GM23248 (cell line): ENCODE measurements at places on chromosomes 16 and 17.

- DNase-seq, result no peak
Observed at GRCh38 chr17:50584749-50585148, 24.2 kb downstream of the CACNA1G start.

- peak; percentile 25 for DNase-seq
Observed at GRCh38 chr16:68031951-68032350, 8.9 kb downstream of the DUS2 start.

DNA sequence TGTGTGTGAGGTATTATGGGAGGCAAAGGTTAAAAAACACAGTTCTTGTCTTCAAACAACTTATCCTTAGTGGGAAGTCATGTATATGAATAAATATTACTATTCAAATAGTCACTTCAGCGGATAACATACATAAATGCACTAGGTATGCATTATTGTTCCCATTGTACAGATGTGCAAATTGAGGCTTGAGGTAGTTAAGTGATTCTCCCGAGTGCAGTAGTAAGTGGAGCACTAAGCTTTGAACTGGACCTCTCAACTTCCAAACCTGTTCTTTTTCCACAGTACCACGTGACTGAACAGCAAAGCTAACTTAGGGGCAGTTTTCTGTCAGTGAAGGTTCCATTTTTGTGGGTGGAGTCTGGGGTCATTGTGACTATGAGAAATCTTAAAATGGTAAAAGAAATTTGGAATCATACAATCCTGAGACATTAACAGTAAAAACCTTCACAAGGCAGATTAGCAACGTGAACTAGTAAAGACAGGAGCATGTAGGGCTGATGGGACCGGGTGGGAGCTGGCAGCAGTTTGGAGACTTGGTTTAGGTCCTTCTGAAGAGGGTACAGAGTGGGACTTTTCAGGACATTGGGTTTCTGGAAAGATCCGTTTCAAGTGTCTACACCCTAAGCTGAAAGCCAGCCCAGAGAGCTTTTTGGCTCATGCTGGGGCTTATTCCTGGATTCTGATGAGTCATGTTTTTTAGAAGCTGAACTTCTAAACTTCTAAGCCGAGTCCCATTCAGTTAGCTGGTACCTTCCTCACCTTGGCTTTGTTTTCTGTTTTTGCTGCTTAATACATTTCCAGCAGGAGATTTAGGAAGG, 204.9 kb downstream of the PRKCA start:
- DNase-seq, result peak; percentile 91

DNA sequence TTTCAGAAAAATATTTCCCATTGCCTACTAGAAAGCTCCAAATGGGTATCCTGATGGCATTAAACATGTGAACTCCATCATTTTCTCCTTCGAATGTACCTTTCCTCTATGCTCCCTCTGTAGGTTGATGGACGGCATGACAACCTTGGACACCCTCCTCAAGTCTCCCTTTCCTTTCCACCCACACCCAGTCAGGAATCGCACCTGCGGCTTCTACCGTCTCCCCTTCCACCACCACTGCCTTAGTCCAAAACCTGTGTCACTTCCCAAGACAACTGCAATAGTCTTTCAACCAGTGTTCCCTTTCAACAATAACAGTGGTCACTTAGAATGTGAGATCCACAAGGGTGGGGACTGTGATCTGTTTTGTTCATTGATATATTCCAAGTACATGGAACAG, 233.1 kb upstream of the AXIN2 start:
- DNase-seq, result peak; percentile 41

- DNase-seq, result no peak
Observed at GRCh38 chr17:78493853-78494695, 83.1 kb downstream of the DNAH17 start.

DNA sequence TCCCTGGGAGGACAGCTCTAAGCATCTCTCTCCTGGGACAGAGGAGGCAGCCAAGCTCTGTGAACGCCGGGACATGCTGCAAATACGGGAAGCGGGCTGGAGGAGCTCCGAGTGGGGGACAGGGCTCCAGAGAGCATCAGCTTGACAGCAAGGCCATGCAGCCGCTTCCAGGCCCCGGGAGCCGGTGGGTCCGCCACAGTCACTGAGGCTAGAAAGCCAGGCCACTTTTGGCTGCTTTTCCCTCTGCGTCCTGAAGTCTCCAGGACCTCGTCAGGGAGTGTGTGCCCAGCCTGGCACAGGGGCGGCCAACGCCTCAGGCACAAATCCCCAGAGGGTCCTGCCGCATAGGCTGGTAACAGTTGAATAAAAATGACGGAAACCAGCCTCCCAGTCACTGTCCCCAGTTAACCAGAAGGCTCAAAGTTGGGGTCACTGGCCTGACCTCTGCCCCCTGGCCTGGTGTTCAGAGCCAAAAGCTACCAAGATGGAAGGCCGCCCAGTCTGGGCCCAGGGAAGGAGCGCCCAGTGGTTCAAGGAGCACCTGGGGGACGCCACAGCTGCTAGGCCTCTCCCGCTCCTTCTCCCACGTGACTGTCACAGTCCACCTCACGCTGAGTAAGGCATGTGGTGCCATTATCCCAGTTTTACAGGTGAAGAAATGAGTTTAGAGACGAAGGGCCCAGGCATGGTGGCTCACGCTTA, 3.2 kb upstream of the TRIM65 start:
- no peak for DNase-seq

DNA sequence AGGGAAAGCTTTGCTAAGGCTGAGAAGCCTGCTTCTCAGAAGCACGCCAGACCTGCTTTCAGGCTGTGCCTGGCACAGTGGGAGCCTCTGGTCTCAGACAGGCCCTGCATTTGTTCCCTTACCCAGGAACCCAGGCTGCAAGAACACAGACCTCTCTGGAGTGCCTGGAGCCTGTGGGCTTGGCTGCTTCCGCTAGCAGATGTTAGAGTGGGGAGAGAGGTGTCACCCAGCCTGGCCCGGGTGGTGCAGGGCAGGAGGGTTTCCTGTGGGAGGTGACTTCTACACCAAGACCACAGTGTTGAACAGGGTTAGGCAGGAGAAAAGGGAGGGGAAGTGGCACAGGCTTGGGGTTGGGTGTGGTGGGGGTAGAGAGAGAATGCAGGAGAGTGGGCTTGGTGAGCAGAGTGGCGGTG, 35.8 kb upstream of the ADGRG1 start:
- no peak for DNase-seq

- no peak for DNase-seq
Observed at GRCh38 chr17:77506371-77506991, 365.7 kb downstream of the SEC14L1 start.

- no peak for DNase-seq
Observed at GRCh38 chr17:44074911-44075285, 4.4 kb downstream of the G6PC3 start.

GRCh38 chr16:22635801-22636200, 125.1 kb downstream of the NPIPB5 start:
- DNase-seq, result no peak

- peak; percentile 48 for DNase-seq
Observed at GRCh38 chr17:16439303-16439791, 24.0 kb downstream of the TRPV2 start.

GRCh38 chr17:73282629-73283028, 20.9 kb upstream of the CPSF4L start:
- no peak for DNase-seq

DNA sequence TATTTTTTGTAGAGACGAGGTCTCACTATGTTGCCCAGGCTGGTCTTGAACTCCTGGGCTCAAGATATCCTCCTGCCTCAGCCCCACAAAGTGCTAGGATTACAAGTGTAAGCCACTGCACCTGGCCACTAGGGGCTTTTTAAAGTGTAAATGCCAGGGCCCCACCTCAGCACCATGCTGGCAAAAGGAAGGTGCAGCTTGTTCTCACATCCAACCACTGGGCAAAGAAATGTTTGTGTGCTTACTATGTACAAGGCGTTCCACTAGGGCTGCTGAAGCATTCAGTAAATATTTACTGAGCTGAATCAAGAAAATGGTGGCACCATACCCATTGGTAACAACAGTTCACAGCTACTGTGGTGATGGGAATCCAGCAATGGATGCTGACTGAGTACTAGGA, 22.6 kb downstream of the COG1 start:
- no peak for DNase-seq

DNA sequence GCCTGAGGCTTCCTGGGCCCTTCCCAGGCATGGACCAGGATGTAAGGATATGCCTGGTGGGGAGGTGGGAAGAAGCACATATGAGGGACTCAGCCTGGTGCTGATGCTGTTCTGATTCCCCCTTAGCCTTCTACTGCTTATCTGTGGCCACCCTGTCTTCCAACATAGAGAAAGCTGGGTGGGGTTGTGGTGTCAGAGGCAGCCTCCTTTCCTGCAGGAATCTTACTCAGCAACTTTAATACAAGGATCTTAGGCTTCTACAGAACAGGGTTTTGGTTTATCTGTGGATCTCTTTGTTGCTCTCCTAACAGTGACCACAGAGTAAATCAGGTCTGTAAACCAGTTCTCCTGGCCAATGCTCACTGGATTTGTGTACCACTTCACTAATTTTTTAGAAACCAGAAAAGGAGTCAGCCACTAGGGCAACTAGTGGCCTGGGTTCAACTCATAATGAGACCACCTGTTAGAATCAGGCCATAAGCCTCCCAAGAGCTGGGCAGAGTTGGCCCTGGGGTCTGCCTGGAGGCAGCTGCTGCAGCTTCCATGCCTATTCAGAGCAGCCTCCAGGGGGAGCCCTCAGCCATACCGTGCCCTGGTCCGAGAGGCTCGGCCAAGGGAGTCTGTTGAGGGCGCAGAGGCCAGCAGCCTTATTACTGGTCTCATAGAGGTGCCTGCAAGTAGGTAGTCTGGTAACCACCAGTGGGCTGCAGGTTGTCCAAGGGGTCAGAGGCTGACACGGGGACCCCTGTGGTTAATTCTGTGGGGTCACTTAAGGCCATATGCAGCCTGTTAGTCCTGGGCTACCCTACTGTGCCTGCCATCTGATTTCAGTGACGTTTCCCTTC, 7.1 kb downstream of the HAS3 start:
- peak; percentile 59 for DNase-seq

GRCh38 chr17:82808006-82808405, 31.8 kb downstream of the ZNF750 start:
- DNase-seq, result no peak

DNA sequence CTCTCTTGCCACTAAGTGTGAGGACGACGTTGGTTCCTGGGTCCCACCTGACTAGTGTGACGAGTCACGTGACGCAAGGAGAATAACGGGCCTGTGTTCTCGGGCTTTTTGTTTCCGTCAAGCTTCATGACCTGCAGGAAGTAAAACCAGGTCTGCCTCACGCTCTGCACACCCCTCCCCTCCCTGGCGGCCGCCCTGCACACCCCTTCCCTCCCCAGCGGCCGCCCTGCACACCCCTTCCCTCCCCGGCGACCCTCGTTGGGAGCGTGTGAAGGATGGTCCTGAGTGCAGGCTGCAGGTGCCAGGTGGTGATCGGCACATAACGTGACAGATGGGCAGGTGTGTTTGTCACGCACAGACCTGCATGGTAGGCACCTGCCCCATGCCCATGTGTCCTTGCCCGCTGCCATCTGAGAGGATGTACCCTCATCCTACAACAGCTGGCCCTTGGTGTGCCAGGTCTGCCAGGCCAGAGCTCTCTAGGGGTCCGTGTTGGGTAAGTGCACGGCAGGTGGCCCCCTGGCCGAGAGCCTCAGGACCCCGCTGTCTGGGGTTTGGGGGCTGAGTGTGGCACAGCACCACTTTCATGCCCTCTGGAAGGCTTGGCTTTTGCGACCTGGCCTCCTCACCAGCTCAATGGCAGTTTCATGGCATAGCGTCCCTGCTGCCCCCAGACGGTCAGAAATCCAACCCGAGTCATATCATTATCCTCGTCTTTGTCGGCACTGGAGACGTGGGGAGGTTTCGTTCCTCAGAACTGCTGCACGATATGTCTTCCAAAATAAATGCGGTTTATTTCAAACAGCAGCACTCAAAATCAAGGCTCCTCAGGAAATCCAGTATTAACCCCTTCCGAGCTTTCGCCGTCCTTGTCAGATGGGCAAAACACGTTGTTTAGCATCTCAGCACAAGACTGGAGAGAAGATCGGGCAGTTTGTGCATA, 191.8 kb upstream of the CHMP6 start:
- DNase-seq, result no peak

GRCh38 chr16:29811896-29812665, at the start of gene PRRT2:
Gene PRRT2, plus strand, starts transcription at chr16:29812193. Its CDS starts 862 bp downstream, at chr16:29813055.
- DNase-seq, result peak; percentile 80

DNA sequence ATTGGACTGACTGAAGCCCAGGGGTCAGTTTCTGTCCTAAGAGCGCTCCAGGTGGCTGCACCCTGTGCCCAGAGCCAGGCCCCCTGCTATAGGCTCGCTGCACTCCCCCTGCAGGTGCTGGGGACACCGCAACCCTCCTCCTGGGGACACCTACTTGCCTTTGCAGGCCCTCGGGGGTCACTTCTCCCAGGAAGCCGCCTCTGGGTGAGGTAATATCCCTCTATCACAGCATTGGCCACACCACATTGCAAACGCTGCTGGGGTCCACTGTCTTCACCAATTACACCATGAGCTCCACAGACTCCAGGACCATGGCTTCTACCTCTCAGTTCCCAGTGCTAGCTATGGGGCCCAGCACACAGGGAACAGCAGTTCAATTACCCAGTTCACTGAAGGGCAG, 14.9 kb downstream of the USP36 start:
- DNase-seq, result no peak

DNA sequence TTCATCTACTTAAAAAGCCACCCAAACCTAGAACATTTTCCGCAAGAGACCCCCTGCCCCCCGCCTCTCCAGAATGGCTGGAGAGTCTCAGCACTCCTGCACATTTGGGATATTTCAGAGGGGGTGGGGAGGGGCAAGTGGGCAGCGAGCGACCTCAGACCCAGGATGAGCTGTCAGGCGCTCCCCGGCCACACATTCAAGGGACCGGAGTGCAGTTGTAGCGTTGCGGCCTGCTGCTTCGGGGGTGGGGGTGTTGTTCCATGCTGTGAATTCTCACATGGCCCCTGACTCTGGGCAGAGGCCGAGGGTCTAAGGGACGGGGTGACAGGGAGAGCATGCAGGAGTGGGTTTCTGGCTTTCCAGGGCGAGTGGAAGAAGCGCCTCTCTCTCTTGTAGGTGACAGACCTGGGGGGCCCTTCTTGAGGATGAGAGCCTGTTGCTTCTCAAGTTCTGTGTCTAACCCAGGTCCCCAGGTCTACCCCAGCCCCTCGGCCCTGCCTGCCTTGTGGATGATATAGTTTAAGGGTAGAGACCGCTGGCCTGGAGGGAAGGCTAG, 231.2 kb downstream of the SEC14L1 start:
- no peak for DNase-seq

DNA sequence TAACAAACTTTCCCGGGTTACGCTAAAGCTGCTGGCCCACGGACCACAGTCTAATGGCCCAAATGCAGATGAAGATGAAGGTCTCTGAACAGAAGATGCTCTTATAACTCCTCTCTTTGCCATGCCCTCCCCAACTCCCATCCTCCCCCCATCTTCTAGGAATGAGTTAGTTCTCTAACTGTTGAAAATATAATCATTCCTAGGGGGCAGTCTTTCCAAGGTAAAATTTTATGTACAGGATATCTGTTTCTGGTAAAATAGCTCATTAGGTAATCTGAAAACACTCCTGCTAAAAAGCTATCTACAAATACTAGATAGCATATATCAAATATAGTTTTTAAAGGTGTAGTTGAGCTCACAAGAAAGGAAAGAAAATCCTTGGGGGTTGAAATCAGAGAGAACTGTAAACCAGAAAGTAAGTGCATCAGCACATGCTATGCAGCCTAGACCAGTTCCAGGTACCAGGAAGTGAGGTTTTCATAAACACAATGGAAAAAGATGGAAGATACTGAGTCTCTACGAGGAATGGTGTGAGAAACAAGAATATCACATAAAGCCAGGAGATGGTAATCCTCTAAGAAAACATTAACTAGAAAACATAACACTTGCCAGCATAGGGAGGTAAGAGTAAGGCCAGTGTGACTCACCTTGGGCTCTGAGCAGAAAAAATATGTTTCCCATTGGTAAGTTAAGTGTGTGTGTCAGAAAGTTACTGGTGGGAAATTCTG, 38.1 kb downstream of the CMC2 start:
- peak; percentile 68 for DNase-seq
